DMS79 treated with DMSO at 0.1 percent for 48 hours (cell line): ENCODE measurements at places on chromosomes 1 and 21.

DNA sequence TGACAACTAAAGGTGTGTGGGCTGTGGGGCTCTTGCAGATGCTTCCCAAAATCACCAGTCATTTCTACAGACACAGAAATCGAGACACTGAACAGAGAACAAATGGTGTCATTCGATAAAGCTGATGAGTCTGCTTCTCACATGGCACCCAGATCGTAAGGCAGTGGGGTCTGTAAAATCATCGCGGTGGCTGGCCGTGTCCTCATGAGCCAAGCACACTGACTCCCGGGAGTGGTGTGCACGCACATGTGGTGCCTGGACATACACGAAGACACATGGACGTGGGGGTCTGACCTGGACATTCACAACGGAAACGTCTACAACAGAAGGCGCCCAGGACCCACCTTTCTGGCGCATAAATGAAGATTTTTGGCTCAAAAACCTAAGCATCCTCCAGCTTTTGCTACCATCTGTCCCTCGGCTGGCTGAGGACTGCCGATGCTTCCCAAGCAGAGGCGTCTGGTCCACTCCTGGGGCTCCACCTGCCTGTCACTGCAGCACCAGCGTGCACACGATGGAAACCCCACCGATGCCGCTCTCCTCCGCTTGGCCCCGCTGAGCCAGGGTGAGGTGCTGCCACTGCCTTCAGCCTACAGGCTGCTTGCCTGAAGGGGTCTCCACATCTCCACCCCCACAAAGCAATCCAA lies 6.8 kb downstream of the SMIM1 start:
- DNase-seq = no peak

DNA sequence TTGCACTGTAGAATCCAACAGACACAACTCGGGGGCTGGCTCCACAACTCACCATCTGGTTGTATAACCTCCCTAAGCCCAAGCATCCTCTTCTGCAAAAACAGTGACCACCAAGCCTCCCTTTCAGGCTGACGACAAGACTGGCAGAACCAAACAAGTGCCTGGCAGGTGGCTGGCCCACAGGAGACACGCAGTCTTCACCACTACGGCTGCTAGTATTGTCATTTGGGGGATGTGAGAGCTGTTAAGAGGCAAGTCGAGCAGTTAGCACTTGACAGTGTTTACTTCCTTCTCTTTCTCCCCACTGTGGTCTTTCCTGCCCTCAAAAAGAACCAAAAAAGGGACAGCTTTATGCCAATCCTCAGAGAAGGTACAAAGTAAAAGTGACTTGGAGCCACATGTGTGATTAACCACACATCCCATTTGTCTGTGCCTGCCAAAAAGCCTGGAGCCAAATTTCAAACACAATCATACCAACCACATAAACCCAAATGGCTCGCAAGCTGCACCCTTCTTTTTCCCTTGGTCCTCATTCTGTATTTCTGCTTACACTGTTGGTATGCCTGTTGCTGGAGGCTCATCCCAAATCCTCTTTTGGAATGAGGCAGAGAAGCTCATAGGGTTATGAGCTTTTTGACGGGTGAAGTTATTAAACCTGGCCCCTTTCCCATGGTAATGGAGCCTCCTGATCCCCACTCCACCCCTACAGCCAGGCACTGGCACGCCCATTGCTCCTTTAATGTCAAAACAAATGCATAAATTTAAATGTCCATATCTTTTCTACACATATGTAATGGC lies 94.1 kb downstream of the TGFBR3 start:
- no peak for DNase-seq

DNA sequence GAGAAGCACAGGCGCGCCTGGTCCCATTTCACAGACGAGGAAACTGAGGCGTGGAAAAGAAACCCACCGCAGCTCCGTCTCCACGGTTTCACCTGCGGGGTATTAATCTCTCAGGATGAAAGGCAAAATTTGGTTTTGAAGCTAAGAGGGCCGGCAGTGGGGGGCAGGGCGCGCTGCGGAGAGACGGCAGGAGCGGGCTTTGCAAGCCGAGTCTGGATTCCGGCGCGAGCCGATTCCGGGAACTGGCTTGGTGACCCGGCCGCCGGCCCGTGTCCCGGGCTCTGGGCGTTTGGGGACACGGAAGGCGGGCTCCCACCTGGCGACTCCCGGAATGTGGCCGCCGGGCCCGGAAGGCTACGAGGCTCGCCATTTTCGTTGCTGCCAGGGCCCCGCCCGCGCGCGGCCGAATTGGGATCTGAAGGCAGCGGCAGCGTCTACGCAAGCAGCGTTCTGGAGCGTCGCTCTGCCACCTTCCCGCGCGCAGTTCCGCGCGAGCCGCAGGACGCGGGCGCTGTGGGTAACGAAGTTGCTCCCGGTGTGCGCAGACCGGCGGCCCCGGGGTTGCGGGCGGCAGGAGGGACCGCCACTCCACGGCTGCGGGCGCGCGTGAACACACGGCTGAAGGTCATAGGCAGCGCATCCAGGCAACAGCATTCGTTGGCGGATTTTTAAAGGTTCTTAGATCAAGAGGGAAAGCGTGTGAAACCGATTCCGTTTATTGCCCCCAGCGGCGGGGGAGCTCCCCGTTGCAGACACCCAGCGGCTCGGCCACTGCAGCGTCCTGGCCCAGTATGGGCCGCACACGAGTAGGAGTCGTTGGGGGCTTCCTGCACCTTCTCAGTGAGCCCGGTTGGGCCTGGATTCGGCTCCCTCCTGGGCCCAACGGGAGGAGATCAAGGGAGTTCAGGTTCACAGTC lies 5.4 kb upstream of the PRDM16 start:
- no peak for DNase-seq

DNA sequence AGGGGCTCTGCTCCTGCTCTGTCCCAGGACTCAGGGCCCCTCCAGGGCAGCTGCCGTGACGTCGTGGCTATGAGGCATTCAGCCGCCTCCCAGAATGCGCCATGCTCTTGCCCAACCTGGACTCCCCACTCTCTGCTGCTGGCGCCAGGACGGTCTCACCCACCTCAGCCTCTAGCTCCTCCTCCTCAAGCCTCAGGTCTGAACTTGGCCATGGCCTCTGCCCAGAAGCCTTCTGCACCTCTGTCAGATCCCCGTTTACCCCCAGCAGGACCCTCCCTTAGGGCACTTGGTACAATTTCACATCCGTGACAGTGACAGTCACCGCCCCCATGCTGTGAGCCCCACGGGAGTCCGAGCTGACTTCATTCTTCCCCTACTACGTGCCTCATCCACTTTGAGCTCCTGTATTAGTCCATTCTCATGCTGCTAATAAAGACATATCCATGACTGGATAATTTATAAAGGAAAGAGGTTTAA lies 4.9 kb downstream of the CSTB start:
- DNase-seq = no peak

- peak; percentile 62 for DNase-seq
These were observed 101.3 kb upstream of the KCNE2 start for GRCh38 chr21:34262469-34262845.

GRCh38 chr1:77828098-77828497 lies 48.6 kb downstream of the MIGA1 start:
- DNase-seq = no peak

DNA sequence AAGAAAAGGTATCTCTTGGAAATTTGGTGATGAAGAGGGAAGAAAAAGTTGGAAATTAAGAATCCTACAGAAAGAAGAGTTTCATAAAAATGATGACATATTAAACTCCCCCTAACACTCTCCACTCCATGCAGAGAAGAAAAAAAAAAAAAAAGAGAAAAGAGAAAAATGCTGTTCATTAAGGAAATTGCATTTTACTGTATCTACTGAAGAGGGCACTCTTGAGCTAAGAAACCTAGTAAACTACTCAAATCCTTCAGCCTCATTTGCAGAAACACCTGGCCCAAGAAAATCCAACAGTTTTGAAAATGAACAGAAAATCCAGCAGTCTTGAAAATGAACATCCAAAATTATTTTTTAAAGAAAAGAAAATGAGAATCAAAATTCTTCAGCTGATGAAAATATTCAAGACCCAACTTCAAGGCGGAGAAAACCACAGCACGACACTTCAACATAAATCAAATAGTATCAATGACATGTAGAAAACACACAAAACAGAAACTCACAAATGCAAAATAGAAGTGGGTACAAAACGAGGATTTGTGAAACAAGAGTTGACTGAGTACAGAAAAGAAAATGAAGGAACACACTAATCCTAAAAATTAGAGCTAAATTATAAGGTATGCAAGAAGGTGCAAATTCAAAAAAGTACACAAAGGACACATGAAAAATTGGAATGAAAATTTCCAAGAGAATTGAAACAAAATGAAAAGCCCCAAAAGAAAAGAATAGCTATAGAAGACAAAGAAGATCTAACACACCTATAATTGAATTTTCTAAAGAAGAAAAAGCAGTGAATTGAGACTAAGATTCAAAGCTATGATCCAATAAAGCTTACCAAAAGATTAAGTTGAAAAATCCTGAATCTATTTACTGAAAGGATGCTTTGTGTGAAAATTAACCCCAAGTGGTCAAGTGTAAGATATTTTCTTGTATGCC lies 73.2 kb upstream of the DNAJC6 start:
- DNase-seq = peak; percentile 24

GRCh38 chr1:50808296-50808695 lies 151.8 kb downstream of the FAF1 start:
- no peak for DNase-seq

DNA sequence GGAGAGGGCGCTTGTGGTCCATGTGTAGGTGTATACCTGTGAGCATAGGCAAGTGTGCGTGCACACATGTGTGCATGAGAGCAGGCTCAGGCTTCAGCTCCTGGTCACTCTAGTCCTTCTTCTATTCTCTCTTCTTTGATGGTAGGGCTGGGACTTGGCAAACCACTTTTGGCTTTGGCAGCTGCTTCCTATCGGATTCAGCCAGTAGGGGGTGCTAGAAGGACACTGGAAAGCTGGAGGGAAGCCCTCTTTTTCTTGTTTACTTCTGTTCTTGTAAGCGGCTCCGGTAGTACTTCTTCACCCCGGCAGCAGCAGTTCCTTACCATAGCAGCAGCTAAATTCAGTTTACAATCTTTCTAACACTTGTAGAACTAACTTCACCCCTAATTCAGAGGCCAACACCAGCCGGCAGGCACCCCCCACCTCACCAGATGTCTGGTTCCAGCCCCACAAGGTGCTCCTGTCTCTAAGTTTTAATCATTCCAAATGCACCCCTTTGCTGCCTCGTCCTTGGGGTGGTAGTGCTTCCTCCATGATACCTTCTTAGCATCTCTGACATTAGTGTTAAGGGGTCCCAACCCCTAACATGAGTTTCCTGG lies 25.1 kb downstream of the NENF start:
- DNase-seq = peak; percentile 42

DNA sequence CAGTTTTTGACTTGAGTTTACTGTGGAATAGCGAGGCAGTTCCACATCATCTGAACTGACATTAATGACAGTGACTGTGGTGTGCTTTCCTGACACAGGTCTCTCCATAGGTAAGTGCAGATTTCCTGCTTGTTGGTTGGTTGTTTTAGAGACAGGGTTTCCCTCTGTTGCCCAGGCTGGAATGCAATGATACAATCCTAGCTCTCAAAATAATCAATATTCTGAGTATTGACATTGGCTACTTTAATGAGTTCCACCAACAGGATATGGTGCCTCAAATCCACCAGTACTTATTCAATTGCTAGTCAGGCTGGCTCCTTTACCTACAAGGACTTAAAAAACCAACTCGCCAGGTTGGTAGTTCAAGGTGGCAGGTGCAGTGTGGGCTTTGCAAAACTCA lies 63.8 kb downstream of the CLSTN1 start:
- no peak for DNase-seq

- DNase-seq = no peak
These were observed 709.9 kb upstream of the ADGRL4 start for GRCh38 chr1:79716447-79716846.

DNA sequence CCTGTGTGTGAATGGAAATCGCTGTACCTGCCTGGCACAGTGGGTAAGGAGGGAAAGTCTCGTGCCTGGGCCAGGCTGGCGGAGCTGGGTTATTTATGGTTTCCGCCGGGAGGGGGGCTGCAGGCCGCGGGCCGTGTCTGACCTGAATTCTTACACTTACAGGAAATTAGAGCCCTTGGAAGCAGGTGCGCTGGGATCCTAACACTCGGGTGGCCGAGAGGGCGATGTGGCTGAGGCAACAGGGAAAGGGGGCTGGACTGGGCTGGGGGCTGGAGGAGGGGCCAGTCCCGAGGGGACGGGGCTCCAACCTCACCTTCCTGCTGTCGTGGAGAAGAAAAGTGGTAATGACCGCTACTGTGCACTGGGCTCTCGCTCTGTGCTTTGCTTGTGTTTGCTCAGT lies 109.4 kb upstream of the WNT4 start:
- no peak for DNase-seq

- DNase-seq = no peak
These were observed 136.9 kb downstream of the RWDD3 start for GRCh38 chr1:95370691-95371562.

GRCh38 chr21:32270748-32271147 lies 8.1 kb downstream of the MIS18A start:
- no peak for DNase-seq

GRCh38 chr1:46449223-46450159 lies 40.1 kb upstream of the DMBX1 start:
- no peak for DNase-seq
